Suprapubic skin (tissue), 4 donors: ENCODE measurements at places on chromosomes 5 and 9.
A peak's percentile ranks its signal among the peaks of the same experiment; 100 is the strongest.

GRCh38 chr9:69065660-69066059 is 30.1 kb downstream of the FXN start:
- no peak overlapping the region for H3K27ac ChIP-seq
- no peak for DNase-seq
- H3K36me3 ChIP-seq: peaks cover 27% of the 10 kb centered on the region
- no peaks in the 10 kb centered on the region for H3K27me3 ChIP-seq
- H3K4me3 ChIP-seq: no peak overlapping the region

- no peak for DNase-seq
- H3K27me3 ChIP-seq: no peaks in the 10 kb centered on the region
- no peak overlapping the region for H3K4me3 ChIP-seq
- no peaks in the 10 kb centered on the region for H3K4me1 ChIP-seq
Observed at GRCh38 chr9:133830310-133830709, 92.2 kb upstream of the SARDH start.

GRCh38 chr9:27600256-27600655 is 27.0 kb upstream of the C9orf72 start:
- no peaks in the 10 kb centered on the region for H3K4me1 ChIP-seq
- DNase-seq: no peak
- H3K27me3 ChIP-seq: no peaks in the 10 kb centered on the region
- H3K36me3 ChIP-seq: no peaks in the 10 kb centered on the region
- peak overlapping the region; percentile 49 for H3K27ac ChIP-seq

- no peaks in the 10 kb centered on the region for H3K36me3 ChIP-seq
- no peak for DNase-seq
- H3K27me3 ChIP-seq: no peaks in the 10 kb centered on the region
- no peak overlapping the region for H3K4me3 ChIP-seq
- H3K27ac ChIP-seq: no peak overlapping the region
Observed at GRCh38 chr9:110782701-110783100, 114.1 kb downstream of the MUSK start.

GRCh38 chr5:123371575-123372179 is 51.5 kb downstream of the CEP120 start:
- H3K27me3 ChIP-seq: no peaks in the 10 kb centered on the region
- peaks cover 35% of the 10 kb centered on the region for H3K36me3 ChIP-seq
- no peak overlapping the region for H3K27ac ChIP-seq
- no peak overlapping the region for H3K4me3 ChIP-seq

DNA sequence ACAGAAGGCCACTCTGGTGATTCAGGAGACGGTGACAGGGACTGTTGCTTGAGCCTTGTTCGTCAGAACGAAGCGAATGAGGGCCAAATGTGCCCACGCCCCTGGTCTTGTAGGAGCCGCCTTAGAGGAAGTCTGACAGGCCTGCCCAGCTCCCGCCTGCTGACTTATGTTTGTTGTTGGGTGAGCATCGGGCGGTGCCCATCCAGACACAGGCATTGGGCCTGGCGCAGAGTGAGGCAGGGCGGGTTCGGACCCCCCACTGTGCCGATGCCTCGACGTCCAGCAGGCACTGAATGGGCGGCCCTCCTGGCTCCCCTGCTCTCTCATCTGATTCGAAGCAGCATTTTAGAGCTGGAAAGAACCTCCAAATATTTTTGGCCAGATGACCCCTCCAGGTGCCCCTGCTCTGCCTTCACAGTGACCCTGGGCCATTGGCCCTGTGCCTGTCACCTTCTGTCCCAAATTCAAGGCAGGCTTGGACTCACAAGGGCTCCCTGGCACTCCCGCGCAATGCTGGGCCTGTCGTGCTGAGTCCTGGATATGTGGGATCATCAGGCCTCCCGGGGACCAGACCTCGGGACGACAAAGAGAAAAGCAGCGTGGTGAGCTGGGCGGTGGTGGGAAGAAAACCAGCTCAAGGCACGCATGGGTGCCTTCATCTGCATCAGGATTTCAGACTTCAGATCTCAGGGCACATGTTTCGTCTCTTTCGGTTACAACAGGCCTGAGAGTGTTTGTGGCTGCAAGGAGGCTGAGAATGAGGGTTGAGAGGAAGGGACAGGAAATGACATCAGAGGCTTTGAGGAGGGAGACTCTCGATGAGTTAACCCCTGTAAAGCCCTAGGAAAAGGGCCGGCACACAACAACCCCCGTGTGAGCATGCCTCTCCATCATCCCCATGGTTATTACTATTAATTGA is 37.1 kb upstream of the OLFM1 start:
- no peaks in the 10 kb centered on the region for H3K36me3 ChIP-seq
- H3K4me3 ChIP-seq: no peak overlapping the region
- DNase-seq: peak; percentile 65
- H3K27me3 ChIP-seq: peaks cover 34% of the 10 kb centered on the region

- H3K27ac ChIP-seq: no peak overlapping the region
- H3K27me3 ChIP-seq: no peaks in the 10 kb centered on the region
- DNase-seq: no peak
- no peak overlapping the region for H3K4me3 ChIP-seq
Observed at GRCh38 chr5:104456122-104456521, 893.5 kb upstream of the NUDT12 start.

- H3K27me3 ChIP-seq: peaks cover 57% of the 10 kb centered on the region
- no peak overlapping the region for H3K4me3 ChIP-seq
- no peak overlapping the region for H3K27ac ChIP-seq
- no peaks in the 10 kb centered on the region for H3K4me1 ChIP-seq
- H3K36me3 ChIP-seq: no peaks in the 10 kb centered on the region
Observed at GRCh38 chr9:135385793-135386192, 93.8 kb upstream of the PPP1R26 start.

DNA sequence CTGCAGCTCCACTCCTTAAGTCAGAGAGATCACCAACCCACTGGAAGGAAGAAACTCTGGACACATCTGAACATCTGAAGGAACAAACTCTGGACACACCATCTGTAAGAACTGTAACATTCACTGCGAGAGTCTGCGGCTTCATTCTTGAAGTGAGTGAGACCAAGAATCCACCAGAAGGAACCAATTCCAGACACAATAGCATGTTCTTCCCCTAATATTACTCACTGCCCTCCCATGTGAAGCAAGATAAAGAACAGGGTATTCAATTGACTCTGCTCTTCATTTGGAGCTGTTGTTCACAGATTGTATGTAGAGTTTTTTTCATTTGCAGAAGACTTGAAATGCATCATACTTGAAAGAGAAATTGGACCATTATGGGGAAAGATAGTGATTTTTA is 10.8 kb downstream of the SAXO1 start:
- DNase-seq: no peak
- no peaks in the 10 kb centered on the region for H3K36me3 ChIP-seq
- H3K4me3 ChIP-seq: no peak overlapping the region
- no peak overlapping the region for H3K27ac ChIP-seq

GRCh38 chr5:96761618-96762017 is 46.1 kb downstream of the ERAP1 start:
- no peak overlapping the region for H3K27ac ChIP-seq
- no peaks in the 10 kb centered on the region for H3K4me1 ChIP-seq
- no peaks in the 10 kb centered on the region for H3K27me3 ChIP-seq
- peaks cover 90% of the 10 kb centered on the region for H3K36me3 ChIP-seq
- DNase-seq: no peak
- no peak overlapping the region for H3K4me3 ChIP-seq

GRCh38 chr9:34630402-34631154 is 1.7 kb upstream of the ARID3C start:
- no peak overlapping the region for H3K27ac ChIP-seq
- no peak overlapping the region for H3K4me3 ChIP-seq
- H3K36me3 ChIP-seq: peaks cover 2% of the 10 kb centered on the region
- no peak for DNase-seq

DNA sequence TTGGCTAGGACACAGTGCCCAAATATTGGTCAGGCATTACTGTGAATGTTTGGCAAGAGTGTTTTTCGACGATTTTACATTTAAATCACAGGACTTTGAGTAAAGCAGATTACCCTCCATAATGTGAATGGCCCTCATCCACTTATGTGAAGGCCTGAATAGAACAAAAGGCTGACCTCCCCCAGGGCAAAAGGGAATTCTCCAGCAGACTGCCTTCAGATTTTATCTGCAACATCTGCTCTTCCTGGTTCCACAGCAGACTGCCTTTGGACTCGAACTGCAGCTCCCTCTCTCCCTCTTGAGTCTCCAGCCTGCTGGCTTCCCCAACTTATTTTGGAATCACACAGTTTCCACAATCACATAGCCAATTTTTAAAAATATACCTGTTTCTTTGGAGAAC is 7.1 kb upstream of the TMEM215 start:
- no peak for DNase-seq
- H3K4me1 ChIP-seq: no peaks in the 10 kb centered on the region
- no peak overlapping the region for H3K27ac ChIP-seq
- no peaks in the 10 kb centered on the region for H3K36me3 ChIP-seq
- H3K27me3 ChIP-seq: peaks cover 11% of the 10 kb centered on the region

DNA sequence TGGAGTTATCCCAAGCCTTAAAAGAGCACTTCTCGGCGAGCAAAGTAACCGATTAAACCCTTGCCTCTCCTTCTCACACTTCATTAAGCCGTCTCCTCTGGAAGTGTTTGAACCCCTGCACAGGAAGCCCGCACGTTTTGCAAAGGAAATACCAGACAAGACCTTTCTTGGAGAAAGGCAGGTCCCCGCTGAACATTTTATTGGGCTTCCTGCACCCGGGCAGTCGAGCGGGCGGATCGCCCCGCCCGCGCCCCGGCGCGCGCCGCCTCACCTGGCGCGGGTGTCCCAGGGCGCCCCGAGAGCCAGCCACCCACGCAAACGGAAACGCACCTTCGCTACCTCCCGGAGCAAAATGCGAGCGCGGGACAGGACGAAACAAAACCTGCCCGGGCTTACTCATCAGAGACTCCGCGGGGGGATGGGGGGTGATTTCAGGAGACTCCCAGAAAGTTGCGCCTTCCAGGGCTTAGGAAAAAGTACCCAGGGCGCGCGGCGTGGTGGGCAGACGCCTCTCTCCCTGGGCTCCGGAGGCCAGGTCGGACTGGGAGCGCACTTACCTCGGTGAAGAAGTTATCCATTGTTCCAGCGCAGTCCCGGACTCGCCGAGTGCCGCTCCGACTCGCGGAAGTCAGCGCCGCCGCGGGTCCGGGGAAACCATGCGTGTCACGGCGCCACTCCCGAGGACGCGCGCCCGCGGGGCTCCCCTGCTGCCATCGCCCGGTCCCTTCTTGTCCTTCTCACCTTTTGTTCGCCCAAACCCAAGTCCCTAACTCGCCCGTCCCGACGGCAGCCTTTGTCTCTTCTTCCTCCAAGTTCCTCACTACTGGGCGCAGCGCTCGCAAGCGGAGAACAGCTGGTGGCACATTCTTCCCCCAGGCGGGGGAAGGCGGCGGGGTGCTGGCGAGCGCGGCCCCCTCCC is 598 bp downstream of the MYO10 start:
- peak overlapping the region; percentile 97 for H3K27ac ChIP-seq
- peaks cover 45% of the 10 kb centered on the region for H3K4me1 ChIP-seq
- peaks cover 3% of the 10 kb centered on the region for H3K27me3 ChIP-seq
- H3K4me3 ChIP-seq: peak overlapping the region; percentile 92
- no peaks in the 10 kb centered on the region for H3K36me3 ChIP-seq

DNA sequence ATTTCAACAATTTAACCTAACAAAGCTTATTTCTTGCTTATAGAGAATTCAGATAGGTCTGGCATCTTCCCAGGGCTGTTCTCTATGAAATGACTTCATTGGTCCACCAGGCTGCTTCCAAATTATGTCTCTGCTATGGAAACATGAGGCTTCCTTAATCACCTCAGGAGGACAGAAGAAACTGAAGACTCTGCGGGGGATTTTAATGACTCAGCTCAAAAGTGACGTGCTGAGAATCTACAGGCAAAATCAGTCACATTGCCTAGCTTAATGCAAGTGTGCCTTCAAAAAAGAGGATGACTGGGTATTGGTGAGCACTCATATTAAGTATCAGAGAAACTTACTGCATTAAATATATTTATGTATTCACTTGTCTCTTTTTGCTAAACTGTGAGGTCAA is 315.5 kb upstream of the RGMB start:
- DNase-seq: no peak
- no peaks in the 10 kb centered on the region for H3K27me3 ChIP-seq
- H3K27ac ChIP-seq: no peak overlapping the region
- no peak overlapping the region for H3K4me3 ChIP-seq
- H3K4me1 ChIP-seq: no peaks in the 10 kb centered on the region
- H3K36me3 ChIP-seq: no peaks in the 10 kb centered on the region

GRCh38 chr5:110441035-110441434 is 285.4 kb downstream of the TMEM232 start:
- H3K4me3 ChIP-seq: no peak overlapping the region
- no peaks in the 10 kb centered on the region for H3K36me3 ChIP-seq
- H3K27ac ChIP-seq: no peak overlapping the region
- no peak for DNase-seq

- H3K27ac ChIP-seq: no peak within 1 kb of the TSS
- DNase-seq: no peak
- H3K36me3 ChIP-seq: no peaks in the 10 kb centered on the region
- H3K27me3 ChIP-seq: no peaks in the 10 kb centered on the region
- H3K4me1 ChIP-seq: no peaks in the 10 kb centered on the region
Observed at GRCh38 chr5:141135030-141135717, at the start of gene PCDHB5. PCDHB5 (plus strand) TSS chr5:141135206; CDS start chr5:141135435, 229 bp downstream.

- H3K27me3 ChIP-seq: no peaks in the 10 kb centered on the region
- no peak overlapping the region for H3K27ac ChIP-seq
- H3K4me3 ChIP-seq: no peak overlapping the region
Observed at GRCh38 chr5:127961006-127961762, 122.4 kb upstream of the SLC12A2 start.

- peaks cover 30% of the 10 kb centered on the region for H3K4me1 ChIP-seq
- H3K4me3 ChIP-seq: no peak overlapping the region
- no peaks in the 10 kb centered on the region for H3K36me3 ChIP-seq
- H3K27ac ChIP-seq: no peak overlapping the region
- H3K27me3 ChIP-seq: no peaks in the 10 kb centered on the region
Observed at GRCh38 chr9:91164724-91165520, 196.8 kb downstream of the AUH start.
